Activated CD4-positive, alpha-beta T cell treated with anti-CD3 and anti-CD28 coated beads, Interleukin-2, amount 10 ng/mL, durations not matched to agents 7 days and 5 days (primary cell): ENCODE measurements at places on chromosomes 4 and X. TPM values are rescaled to one million over a fixed set of nuclear protein-coding genes. Genes with fewer than 3 reads are reported as not detected.

DNA sequence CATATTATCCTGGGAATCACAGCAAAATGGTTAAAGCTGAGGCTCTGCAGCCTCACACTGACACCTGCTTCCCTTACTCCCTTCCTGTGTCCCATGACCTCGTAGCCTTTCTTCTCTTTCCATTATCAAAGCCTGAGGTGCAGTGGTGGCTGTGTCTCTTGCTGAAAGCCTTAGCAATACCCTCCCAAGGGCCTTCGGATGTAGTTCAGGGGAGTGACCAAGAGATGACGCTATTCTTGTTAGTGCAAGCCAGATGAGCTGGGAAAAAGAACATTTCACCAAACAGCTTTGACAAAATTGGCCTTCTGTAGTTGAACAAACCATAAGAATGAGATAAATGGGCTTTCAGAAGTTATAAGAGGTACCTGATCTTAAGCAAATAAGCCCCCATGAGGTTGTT, 31.6 kb downstream of the SMIM10L2A start:
- DNase-seq: no peak

DNA sequence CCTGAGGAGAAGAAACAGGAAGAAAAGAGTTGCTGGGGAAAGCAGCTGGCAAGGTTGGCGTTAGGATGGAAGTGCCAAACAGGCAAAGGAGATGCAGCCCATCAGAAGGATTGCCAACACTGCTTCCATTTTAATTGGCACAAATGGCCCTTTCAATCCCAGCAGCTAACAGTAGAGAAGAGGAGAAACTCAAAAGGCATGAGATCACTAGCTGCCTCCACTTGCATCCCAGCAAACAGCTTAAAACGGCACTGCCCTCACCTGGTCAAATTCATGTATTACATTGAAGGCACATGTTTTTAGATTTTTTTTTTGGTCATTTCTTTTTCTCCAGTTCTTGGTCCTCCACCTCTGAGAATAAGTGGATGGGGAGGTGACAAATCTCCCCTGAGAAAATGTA, 14.9 kb upstream of the LOC101059915 start:
- peak; percentile 71 for DNase-seq

MMRN1 gene
- total RNA-seq: 0.40 TPM

DNA sequence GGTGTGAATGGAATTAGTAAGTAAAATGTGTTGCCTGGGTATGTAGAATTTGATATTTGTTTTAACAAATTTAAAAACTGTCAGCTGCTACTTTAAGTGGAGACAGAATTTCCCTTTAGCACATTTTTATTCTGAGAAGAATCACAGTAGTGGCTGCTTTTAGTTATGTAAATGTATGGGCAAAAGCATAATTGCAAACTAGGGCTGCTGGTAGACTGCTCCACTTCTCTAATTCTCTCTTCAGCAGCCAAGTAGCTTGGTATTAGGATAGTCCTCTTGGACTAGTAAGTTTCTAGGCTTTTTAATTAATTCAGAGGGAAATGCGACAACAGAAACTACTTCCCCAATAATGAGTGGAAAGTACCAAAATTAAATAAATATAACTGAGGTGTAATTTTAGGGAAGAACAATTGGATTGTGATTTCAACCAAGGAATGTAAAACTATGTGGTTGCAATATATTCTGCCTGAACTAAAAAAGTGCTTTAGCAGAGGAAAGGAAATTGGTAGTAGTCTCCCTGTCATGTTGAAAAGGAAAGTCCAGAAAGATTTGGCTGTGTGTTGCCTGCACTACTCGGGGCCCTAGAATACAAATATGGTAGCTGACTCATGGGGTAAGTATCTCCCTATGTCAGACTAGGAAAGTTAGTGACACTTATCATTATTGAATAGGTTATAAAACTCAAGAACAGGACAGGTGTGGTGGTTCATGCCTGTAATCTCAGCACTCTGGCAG, 9.2 kb upstream of the EIF4E start:
- DNase-seq: no peak

SEPSECS gene
- total RNA-seq: 13.9 TPM

NONO gene
- total RNA-seq: 481 TPM

DNA sequence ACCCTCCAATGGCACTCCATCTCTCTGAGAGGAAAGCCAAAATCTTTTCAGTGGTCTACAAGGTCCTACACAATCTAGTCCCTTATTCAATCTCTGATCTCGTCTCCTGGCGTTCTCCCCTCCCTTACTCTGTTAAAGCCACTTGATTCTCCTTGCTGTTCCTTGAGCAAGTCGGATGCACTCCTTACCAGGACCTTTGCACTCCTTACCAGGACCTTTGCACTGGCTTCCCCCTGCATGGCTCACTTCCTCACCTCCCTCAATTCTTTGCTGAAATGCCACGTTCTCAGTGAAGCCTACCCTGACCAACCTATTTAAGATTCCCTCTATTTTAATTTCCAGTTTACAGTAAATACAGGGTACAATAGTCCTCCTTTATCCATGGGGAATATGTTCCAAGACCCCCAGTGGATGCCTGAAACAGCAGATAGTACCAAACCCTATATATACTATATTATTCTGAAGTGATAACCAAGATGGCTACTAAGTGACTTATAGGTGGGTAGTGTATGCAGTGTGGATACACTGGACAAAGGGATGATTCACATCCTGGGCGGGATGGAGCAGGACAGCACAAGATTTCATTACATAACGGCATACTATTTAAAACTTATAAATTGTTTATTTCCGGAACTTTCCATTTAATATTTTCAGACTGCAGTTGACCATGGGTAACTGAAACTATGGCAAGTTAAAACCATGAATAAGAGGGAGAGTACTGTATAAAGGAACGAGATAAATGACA, 6.5 kb upstream of the DLG3 start:
- no peak for DNase-seq

NXF2B gene
- total RNA-seq: not detected

DNA sequence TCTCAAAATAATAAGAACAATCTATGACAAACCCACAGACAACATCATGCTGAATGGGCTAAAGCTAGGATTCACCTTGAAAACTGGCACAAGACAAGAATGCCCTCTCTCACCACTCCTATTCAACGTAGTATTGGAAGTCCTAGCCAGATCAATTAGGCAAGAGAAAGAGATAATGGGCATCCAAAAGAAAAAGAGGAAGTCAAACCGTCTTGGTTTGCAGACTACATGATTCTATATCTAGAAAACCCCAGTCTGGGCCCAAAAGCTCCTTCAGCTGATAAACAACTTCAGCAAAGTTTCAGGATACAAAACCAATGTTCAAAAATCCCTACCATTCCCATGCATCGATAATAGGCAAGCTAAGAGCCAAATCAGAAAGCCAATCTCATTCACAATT, 59.0 kb downstream of the CHM start:
- DNase-seq: no peak

DNA sequence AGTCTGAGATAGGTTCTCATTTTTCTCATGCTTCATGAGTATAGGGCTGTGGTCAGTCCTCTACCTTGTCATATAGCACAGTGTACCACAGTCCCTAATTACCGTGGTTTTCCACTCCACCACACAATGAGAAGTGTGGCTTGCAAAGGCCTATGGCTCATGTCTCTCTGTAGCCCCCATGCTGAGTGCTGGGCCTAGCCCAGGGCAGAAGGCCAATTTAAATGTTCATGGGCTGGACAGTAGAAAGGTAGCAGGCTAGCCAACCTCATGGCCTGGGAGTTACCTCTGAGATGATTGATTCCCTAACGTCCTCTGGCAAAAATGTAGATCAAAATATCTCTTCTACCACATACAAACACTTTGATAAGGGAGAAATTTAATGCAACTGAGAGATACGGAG, 222.5 kb downstream of the AFF2 start:
- DNase-seq: no peak

GRCh38 chr4:26034849-26035248, 120.8 kb downstream of the SMIM20 start:
- DNase-seq: peak; percentile 13

DNA sequence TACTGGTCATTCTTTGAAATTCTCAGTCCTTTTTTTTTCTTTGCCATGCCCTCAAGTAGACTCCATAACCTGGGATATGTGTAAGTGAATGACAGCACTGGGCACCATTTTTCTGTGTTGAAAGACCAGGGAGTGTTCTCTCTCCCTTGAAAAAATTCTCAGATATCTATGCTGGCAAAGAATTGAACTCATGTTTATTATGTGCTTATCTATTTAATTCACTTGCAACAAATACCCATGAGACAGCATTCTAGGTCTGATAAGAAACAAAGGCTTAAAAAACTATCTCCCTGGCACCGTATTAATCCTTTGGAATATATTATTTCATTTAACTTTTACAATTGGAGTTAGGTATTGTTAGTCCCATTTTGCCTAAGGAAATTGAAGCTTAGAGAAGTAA, 36.7 kb downstream of the LARP7 start:
- no peak for DNase-seq
